ENCODE measurements at places on chromosomes 16 and 17.
A peak's percentile ranks its signal among the peaks of the same experiment; 100 is the strongest.

GRCh38 chr17:81831563-81831956 lies 1.5 kb downstream of the MCRIP1 start:
- DNase-seq, result no peak

DNA sequence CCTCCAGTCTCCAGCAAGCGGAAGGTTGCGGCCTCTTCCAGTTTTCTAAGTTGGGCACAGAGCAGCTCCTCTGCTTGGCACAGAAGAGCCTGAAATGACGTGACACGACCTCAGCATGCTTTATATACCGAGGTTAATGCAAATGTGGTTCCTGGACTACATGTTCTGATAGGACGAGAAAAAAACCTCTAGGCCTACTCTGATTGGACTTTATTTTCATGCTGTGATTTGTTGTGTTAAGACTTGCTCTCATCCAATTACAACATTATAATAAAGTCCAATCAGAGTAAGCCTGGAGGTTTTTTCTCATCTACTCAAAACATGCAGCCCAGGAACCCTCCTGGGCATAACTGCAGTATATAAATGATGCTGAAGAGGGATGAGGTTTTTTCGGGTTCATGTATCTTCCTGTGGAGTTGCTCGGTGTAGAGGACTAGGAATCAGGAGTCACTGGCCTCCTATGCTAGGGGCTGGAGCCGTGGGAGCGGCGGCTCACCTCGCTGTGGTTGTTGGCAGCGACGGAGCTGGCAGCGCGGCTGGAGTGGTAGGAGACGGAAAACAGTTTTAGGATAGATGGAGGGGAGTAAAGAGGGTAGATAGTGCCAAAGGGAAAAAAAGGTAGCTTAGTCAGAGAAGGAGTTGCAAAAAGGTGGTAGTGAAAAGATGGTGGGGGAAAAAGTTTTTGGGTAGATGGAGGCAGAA lies 878.0 kb downstream of the KCNJ18 start:
- DNase-seq, result no peak

DNA sequence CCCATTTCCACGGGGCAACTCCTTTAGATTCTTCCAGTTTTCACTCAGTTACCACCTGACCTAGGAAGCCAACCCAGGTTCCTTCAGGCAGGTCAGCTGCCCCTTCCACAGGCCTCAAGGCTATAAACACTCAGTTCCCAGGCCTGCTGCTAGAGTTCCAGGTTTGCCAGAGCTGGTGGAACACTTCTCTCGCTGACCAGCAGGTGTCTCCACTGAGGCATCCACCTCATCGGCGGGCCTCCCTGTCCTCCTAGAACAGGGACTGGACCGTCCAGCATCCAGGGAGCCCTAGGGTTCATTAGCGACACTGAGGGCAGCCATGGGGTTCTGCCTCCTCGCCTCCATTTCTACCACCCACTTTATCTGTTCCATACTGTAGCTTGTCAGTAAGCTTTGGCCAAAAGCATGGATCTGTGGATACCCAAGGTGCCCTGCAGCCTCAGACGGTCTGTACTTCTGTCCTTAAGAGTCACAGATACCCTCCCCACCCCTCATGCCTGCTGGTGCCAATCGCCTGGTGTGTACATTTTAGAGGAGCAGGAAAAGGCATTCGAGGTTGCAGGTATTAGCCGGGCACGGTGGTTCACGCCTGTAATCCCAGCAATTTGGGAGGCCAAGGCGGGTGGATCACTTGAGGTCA lies 29.0 kb downstream of the PIMREG start:
- DNase-seq, result peak; percentile 62

GRCh38 chr16:6279286-6279685 lies 1053.4 kb upstream of the RBFOX1 start:
- no peak for DNase-seq

GRCh38 chr17:43669971-43670644 lies 8.4 kb upstream of the MEOX1 start:
- DNase-seq, result peak; percentile 43

GRCh38 chr17:43599046-43599395 lies 52.9 kb upstream of the ETV4 start:
- DNase-seq, result no peak

All from fibroblast of upper back skin (primary cell).